ENCODE measurements at places on chromosomes 11 and 22. TPM values are rescaled to one million over a fixed set of nuclear protein-coding genes. Genes with fewer than 3 reads are reported as not detected.

The TEX54 gene
- not detected for total RNA-seq

The OR4D11 gene
- total RNA-seq: not detected

DNA sequence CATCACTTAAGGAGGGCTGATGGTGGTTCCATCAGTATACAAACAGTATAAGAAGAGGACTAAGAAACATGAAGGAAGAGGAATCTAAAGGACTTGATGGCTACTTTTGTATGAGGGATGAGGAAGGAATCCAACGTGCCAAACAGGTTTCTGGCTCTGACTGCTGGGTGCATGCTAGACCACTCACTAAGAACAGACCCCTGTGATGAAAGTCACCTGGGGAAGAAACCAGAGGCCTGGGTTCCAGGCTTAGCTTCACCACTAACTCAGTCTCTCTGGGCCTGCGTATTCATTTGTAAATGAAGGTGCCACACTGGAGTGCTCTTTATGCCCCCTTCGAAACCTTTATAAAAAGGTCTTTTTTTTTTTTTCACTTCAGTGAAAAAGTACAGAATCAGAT, 55.1 kb downstream of the AAMDC start:
- no peak for DNase-seq
- 0 out of 2 replicates have a peak, but pooled peaks cover 7% of the 10 kb centered on the region for H3K36me3 ChIP-seq
- no peaks in the 10 kb centered on the region for H3K27me3 ChIP-seq
- no peak overlapping the region for H3K4me3 ChIP-seq
- H3K27ac ChIP-seq: no peak overlapping the region

- no peaks in the 10 kb centered on the region for H3K36me3 ChIP-seq
- no peak overlapping the region for H3K4me3 ChIP-seq
- H3K27ac ChIP-seq: no peak overlapping the region
Observed at GRCh38 chr11:126611438-126611837, 256.0 kb downstream of the ST3GAL4 start.

- H3K27me3 ChIP-seq: no peaks in the 10 kb centered on the region
- H3K4me3 ChIP-seq: no peak overlapping the region
- H3K4me1 ChIP-seq: peaks cover 53% of the 10 kb centered on the region
- no peak for DNase-seq
Observed at GRCh38 chr11:122773781-122774266, 64.5 kb upstream of the CRTAM start.

DNA sequence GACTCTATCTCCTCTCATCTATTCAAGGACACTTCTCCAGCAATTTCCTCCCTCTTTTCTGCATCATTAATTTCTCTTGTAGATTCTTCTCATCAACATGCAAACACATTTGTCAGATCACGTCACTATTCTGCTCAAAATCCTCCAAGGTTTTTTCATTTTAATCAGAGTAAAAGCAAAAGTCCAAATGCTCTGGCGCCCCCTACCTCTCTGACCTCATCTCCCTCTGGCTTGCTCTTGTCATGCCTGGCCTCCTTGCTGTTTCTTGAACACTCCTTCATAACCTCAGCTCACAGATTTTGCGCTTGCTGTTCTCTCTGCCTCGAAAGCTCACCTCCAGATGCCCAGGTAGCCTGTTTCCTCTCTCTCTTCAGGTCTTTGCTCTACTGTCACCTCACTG, 22.4 kb downstream of the RTCB start:
- no peak for DNase-seq
- H3K4me1 ChIP-seq: no peaks in the 10 kb centered on the region
- H3K36me3 ChIP-seq: peaks cover 38% of the 10 kb centered on the region
- H3K27me3 ChIP-seq: no peaks in the 10 kb centered on the region
- H3K27ac ChIP-seq: no peak overlapping the region

DNA sequence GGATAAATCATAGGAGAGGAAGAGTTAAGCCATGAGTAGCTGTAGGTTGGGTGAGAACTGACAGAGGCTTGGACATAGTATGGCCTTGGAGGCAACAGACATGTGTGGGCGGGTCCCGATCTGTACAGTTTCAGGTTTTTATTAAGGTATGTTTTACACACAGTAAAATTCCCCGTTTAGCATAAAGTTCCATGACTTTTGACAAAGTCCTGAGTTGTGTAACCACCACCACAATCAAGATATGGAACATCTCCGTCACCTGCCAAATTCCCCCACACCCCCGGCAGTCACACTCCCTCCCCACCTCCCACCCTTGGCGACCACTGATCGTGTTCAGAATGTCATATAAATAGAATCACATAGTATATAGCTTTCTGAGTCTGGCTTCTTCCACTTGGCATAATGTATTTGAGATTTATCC, 68.1 kb downstream of the GRIK4 start:
- no peaks in the 10 kb centered on the region for H3K36me3 ChIP-seq
- no peak overlapping the region for H3K4me3 ChIP-seq
- no peaks in the 10 kb centered on the region for H3K4me1 ChIP-seq
- H3K27ac ChIP-seq: no peak overlapping the region

DNA sequence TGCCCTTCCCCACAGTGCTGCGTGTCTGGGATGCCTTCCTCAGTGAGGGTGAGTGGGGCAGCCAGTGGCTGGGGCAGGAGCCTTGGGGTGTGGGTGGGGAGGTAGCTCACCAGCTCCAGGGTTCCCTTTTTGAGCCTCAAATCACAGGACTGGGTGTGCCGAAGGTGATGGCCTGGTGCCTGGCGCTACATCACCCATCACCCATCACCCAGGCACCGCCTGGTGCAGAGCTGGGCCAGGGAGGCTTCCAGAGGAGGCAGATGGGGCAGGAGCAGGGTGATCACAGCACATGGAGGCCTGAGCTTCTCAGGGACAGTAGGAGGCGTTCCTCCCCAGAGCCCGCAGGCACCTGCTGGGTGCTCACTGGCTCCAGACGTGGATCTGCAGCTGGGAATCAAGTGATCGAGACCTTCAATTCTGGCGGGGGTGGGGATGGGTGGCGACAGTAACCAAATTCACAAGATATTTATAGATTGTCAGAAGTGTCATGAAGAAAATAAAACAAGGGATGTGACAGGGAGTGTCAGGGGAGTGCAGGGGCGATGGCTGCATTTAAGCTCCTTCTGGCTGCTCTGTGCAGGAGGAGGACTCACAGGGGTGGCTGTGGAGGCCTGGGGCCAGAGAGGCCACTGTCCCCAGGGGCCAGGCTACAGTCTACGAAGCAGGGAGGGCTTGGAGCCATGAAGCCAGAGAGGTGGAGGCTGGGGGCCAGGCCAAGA, 3.2 kb downstream of the TBC1D10C start:
- no peak overlapping the region for H3K27ac ChIP-seq
- no peaks in the 10 kb centered on the region for H3K27me3 ChIP-seq
- H3K4me1 ChIP-seq: peaks cover 3% of the 10 kb centered on the region
- no peak overlapping the region for H3K4me3 ChIP-seq

- H3K4me1 ChIP-seq: no peaks in the 10 kb centered on the region
- H3K36me3 ChIP-seq: no peaks in the 10 kb centered on the region
- H3K27ac ChIP-seq: no peak overlapping the region
- H3K27me3 ChIP-seq: no peaks in the 10 kb centered on the region
Observed at GRCh38 chr11:28969832-28970231, 861.6 kb downstream of the METTL15 start.

GRCh38 chr22:33472462-33473344, 414.5 kb upstream of the SYN3 start:
- no peak overlapping the region for H3K27ac ChIP-seq

Data from PC-9 (cell line).